ENCODE measurements at places on chromosomes 1 and 21.
A peak's percentile ranks its signal among the peaks of the same experiment; 100 is the strongest.

- DNase-seq = peak; percentile 34
Measured at GRCh38 chr1:102531036-102531435, 534.3 kb upstream of the OLFM3 start.

DNA sequence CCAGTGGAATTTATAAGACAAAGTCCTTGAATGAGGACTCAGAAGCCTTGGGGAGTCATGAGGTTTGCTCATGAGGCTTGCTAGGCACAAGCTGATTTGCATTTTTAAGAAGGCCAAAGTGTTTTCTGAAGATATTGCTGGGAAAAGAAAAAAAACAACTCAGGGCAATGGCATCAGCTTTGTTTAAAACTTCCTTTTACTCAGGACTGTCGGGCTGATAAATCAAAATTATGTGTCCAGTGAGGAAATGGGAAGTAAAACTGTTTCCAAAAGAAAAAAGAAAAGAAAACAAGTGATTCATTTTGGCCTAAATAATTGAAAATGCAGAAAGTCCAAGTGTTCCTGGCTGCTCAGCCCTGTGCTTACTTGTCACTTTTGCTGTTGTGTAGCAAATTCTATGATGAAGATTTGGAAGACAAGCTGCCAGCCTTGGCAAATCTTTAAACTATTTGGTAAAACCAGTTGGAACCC, 282.4 kb downstream of the HLX start:
- no peak for DNase-seq

DNA sequence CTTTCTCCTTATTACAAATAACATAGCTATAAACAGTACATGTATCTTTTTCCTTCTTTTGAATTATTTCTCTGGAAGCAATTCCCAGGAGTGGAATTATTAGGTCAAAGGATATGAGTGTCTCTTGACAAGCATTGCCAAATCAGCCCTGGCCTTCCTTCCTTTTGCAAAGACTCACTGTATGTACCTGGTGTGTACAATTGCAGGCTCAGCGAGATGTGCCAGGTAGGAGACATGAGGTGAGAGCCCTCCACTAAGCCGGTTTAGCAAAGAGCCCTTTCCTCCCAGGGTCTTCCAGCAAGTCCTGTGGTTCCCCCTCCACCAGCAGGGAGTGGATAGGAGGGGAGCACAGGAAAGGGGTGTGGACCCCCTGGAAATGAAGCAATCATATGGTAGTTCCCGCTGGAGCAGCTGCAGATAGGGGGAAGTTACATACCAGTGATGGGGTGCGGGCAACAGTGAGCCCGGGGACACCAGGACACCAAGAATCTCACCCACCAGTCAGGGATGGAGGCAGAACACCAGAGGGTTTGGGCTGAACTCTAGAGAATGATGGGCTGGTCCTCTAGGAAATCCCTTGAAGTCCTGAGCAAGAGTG, 18.3 kb downstream of the RCSD1 start:
- DNase-seq = no peak

DNA sequence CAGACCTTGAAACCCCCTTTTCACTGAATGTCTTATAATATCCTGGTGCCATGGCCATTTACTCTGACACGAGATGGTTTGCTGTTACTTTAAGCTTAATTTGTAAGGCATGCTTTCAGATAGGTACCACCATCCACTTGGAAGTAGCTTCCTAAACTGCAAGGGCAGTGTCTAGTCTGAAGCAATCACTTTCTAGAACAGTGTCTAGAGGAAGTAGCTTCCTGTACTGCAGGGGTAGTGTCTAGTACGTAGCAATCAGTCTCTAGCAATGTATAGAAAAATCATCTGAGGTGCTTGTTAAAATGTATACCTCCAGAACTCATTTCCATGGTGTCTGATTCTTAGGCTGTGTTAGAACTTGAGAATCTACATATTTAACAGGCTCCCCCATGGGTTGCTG, 42.5 kb downstream of the ZBTB40 start:
- DNase-seq = no peak

DNA sequence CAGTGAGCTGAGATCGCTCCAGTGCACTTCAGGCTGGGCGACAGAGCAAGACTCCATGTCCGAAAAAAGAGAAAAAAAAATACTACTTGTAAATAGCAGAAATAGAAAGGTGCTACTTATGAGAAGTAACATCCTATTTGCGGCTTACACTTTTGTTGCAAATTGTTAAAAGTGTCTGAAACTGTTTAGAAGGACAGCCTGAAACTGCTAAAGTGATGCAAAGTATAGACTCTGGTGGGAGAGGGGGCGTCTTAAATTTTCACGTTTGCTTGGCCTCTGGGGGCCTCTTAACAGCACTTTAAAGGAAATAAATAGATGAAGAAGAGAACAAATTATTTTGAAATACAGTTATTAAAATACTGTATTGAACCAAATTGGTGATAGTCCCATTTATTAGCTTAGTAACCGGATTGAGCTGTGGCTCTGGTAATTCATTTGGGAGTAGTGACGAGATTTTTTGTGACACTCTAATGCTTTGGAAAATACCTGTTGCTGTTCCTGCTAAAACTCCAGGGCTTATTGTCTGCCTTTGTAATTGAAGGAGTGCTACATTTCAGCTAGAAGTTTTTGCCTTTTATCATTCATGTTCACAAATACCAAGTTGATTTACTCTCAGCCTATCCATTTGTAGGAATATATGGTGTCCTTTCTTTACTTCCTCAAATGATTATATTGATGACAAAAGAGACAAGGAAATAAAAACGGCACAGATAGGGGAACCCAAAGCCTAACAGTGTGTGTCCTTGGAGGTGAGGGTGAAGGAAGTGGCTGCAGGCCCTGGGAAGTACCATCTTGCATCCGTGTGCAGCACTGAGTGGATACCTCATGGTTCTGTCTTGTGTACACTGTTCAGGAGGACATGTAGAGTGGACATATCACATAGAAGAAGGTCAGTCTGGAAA, 6.2 kb downstream of the PKNOX1 start:
- DNase-seq = no peak

GRCh38 chr1:58189453-58189852, 357.1 kb downstream of the OMA1 start:
- DNase-seq = no peak

DNA sequence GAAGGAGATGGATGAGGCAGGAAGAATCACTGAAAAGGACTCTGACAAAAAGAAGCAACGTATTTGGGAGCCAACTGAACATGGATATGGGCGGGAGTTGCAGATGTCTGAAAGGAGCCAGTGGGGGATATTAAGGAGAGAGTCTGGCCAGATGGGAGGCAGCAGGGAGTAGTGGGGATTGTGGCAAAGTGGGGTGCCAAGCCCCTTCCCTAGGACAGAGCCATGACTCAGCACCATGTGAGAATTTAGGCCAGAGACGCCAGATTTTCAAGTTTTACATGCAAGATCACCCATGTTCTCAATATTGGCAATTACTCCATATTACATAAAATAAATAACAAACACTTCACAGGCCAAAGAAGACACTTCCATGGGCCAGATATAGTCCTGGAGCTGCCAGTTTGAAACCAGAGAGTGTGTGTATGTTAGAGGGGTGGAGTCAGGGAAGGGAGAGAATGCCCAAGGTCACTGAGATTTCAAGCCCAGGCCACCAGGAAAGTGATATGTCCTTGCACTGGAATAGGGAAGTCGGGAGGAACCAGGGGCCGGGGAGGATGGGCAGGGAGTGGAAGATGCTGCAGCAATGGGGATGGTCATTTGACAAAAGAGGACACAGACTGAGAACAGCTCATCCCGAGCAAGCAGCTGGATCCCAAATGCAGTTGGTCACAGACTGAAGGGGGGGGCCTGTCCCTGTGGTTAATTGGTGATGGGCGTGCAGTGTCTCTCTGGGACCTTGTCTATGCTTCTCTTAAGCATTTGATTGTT, 23.5 kb downstream of the TMEM51 start:
- DNase-seq = no peak

DNA sequence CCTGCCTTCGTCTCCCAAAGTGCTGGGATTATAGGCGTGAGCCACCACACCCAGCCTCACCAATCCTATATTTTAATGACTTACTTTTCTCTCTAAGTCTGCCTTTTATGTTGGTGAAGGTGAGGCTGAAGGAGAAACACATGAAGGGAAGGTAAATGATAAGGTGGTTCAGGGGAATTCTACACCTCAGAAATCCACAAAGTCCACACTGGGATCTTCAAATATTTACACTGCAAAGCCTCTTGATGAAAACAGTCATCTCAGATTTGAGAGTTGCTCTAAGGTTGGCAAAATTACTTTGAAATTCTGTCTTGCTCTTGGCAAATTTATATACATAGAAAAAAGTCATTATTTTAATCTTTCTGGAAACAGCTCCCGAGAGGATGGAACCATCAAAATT, 42.0 kb upstream of the CACHD1 start:
- DNase-seq = no peak

GRCh38 chr1:158799689-158800088, 18.7 kb upstream of the OR6N2 start:
- DNase-seq = no peak

- DNase-seq = no peak
Measured at GRCh38 chr1:222084048-222084447, 342.2 kb upstream of the DUSP10 start.

GRCh38 chr1:151327903-151328674, 873 bp upstream of the PI4KB start:
- peak; percentile 31 for DNase-seq

GRCh38 chr1:153527683-153528040, 8.1 kb downstream of the S100A6 start:
- no peak for DNase-seq

- no peak for DNase-seq
Measured at GRCh38 chr1:223747838-223748335, 35.5 kb downstream of the CAPN2 start.

- DNase-seq = no peak
Measured at GRCh38 chr1:22685591-22686059, 25.0 kb upstream of the EPHB2 start.

DNA sequence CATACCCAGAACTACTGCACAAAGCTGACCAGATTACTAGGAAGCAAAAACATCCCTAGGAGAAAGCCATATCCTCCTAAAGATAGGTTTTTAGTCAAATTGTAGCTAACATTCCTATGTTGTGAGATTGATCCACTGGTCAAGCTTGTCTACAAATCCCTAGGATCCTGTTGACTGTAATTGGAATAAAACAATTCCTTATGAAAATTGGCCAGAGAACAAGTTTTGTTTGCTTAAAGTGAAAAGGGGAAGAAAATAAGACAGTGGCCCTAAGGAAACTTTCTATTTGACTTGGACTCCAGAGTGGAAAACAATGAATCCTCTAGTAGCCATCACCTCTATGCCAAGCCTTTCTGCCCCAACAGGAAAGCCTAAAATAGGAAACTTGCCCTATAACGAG, 645.2 kb upstream of the USP24 start:
- DNase-seq = no peak

GRCh38 chr1:228087771-228088251, 5.3 kb downstream of the ARF1 start:
- peak; percentile 50 for DNase-seq

DNA sequence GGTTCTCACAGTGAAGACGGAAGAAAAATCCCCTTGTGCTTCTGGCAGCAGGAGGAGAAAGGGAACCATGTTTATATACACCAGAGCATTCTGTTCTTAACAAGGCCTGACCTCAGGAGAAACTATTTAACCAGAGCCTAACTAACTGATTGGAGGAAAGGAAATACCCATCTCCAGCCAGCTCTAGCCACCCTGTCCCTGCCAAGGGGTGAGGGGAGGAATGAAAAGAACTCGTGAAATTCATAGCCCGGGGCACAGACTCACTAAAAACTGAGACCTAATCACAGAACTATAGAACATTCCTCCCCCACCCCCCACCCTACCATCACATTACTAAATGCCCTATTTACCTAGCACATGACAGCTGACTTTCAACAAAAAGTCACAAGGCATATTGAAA, 65.0 kb downstream of the KCNH1 start:
- no peak for DNase-seq

DNA sequence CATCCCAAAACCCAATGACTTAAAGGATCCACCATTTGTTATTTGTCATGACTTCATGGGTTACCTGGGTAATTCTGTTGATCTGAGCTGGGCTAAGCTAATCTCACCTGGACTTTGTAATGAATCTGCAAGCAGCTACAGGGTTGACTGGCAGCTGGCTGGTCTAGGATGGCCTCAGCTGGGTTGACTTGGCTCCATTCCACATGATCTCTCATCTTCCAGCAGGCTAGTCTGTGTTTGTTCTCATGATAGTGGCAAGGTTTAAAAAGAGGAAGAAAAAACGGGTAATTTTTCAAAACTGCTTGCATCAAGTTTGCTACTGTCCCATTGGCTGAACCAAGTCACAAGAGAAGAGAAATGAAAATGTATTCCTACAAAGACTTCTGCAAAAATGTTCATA, 24.8 kb upstream of the ZMYM4 start:
- DNase-seq = no peak

DNA sequence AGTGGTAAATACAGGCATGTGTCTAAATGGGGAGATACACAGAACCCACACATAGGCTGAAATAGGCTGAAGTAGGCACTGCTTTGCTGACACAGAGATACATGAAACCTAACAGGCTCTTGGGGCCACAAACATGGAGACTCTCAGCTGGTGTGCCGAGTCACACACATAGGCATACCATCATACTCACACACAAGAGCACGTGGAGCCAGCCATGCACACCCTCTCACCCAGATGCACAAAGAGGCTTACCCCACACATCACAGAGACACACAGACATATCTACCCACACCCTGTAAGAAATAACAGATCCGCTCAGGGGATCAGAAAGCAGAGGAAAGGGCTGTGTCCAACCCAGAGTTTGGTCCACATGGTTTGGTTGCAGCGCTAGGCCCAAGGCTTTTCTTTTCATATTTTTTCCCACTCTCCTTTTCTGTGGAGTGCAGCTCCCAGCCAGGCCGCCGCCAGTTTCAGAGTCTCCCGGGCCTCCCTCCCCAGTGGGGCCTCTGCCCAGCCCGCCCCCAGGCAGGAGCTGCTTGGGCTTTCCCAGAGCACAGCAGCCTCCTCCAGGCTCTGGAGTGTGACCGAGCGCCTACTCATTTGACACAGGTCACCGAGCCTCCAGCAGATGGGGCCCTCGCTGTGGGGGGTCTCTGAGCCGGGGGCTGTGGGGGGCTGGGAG, 3.9 kb upstream of the POU3F1 start:
- no peak for DNase-seq

DNA sequence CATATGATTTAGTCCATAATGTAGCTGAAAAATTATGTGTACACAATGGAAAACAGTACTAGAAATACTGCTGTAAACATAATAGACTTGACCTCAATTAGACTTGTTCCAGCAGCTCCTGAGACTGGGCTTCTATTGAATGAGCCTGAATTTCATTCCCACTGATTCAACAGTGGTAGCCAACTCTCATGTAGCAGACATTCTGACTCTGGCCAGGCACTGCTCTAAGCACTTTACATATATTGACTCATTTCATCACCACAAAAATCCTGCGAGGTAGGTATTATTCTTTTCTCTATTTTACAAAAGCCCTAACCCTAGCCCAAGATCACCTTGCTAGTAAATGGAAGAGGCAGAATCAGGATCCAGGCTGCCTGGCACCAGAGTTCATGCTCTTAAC, 12.8 kb upstream of the CTSS start:
- DNase-seq = no peak

Data from HS-27A (cell line).